ENCODE measurements at places on chromosomes 3 and 15. TPM values are rescaled to one million over a fixed set of nuclear protein-coding genes. Genes with fewer than 3 reads are reported as not detected.

DNA sequence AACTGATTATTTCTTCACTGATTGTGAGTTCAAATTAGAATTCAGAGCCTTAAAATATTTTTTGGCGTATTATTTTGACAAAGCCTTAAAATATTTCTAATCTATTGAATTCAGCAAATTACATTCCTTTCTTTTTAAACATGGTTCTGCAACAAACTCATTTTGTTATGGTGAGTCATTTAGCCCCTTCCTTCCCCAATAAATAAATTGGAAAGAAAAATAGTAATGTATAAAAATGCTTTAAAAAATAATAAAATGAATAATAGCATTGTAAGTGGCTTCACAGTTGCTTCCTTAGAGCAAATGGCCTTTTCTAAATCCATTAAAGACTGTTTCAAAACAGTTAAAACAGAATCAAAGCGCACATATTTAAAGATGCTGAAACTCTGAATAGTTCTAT lies 12.1 kb downstream of the CSNK1G1 start:
- no peak for DNase-seq

The PAQR9 gene
- 2.4 TPM for total RNA-seq

DNA sequence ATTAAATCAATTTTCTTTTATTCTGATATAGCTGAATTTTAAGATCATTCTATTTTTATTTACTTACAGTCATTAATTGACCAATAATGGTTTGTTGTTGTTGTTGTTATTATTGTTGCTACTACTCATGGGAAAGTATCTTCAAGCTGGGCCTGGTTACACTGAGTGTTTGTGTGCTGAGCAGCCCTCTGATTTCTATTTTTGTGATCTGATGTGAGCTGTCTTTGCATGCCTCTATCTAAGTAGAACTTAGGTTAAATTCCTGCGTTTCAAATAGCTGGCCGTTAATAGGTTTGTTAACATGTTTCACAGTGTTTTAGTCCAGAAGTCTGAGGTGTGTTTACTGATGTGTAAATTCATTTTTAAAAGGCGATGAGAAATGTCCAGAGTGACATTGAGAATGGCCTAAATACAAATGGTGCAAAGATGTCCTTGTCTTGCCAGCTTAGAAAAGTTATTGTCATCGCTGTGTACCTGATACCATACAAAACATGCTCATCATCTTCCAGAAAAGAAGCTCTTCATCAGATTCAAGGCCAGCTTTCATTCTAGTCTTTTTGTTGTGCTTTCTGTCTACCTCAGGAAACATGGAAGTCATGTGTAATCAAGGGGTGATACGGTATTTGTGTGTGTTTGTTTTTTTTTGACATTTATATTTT lies 15.8 kb downstream of the ARIH2 start:
- no peak for DNase-seq

GRCh38 chr15:73745073-73745472 lies 8.1 kb downstream of the INSYN1 start:
- DNase-seq: no peak

The FOXB1 gene
- not detected for total RNA-seq

DNA sequence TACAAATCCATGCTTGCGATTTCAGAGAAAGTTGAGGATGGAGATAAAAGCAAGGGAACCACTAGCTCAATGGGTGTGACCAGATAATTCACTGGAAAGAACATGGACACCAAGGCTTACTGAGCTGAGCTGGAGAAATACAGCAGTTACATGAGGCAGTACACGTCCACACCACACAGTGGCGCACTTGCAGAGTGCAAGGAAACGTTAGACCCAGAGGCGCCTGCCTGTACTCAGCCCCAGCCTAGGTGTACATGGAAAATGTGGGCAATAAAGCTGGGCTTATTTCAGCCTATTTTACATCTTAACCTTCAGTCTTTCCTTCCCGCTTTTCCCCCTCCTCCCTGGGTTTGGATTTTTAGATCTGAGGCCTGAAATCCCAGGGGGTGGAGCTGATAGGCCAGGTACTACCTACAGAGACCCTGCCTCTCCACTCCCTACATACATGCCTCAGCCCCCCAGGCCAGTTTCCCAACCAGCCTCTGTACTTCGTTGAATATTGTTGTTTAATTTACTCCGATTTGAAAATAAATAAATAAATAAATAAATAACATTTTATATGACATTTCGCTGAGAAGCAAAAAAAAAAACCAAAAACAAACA lies 60.1 kb downstream of the PCOLCE2 start:
- DNase-seq: peak; percentile 81

GRCh38 chr15:77276096-77276495 lies 143.8 kb downstream of the PEAK1 start:
- DNase-seq: no peak

The CCDC39 gene
- total RNA-seq: 0.80 TPM

The CATSPER2 gene
- total RNA-seq: 1.4 TPM

GRCh38 chr15:25374143-25374542 lies 64.7 kb downstream of the UBE3A start:
- no peak for DNase-seq

GRCh38 chr15:57541805-57542504 lies 49.7 kb upstream of the MYZAP start:
- peak; percentile 83 for DNase-seq

The SCN11A gene
- 0.05 TPM for total RNA-seq

The CAND2 gene
- 128 TPM for total RNA-seq

DNA sequence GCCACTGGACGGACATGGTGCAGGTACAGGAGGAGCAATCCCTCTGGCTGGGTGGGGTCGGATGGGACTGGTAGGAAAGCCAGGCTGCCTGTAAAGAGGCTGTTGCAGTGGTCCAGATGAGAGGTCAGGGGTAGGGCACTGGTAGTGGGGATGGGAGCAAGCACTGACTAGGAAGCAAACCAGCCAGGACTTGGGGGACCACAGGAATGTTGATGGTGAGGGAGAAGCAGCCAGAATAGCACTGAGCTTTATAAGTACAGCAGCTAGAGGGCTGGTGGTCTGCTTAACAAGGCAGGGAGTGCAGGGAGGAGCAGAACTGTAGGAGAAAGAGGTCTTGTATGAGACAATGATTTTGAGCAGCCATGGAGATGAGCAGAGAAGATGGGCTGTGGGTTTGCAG lies 38.7 kb upstream of the PTPN23 start:
- no peak for DNase-seq

- no peak for DNase-seq
Measured at GRCh38 chr3:9246189-9246588, 3.3 kb downstream of the SRGAP3 start.

DNA sequence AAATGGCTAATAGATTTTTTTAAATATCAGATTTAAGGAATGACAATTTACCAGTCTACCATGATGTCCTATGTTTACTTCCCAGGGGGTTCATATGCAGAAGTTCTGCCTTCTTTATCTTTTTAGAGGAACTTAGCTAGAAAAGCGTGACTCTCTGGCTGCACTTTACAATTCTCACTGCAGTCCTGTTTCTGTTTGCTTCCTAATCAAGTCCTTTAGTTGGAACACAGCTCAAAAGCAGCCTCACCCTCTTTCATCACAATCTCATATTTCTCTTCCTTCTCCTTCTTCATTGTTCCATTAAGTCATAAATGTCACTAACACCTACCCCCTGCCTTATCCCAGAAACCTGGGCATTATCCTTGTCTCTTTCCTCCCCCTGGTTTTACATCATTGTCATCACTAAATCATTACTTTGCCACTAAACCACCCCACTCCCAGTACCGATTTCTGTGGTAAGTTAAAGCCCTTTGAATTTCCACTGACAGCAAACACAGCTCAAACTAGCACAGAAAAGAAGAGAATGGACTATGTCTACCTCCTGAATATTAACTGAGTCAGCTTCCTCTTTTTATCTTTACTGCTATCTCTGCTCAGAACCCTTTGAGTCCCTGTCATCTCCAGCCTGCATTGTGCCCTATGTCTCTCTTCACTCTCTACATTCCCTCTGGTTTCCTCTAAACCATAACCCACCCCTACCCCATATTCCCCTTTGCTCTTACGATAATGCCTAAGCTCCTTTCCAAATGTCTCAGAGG lies 13.8 kb upstream of the PPP4R2 start:
- DNase-seq: no peak

The BOC gene
- total RNA-seq: 3.6 TPM

GRCh38 chr3:181210275-181210674 lies 220.7 kb upstream of the DNAJC19 start:
- no peak for DNase-seq

GRCh38 chr15:56964182-56964581 lies 45.7 kb downstream of the TCF12 start:
- no peak for DNase-seq

GRCh38 chr3:65927576-65927975 lies 111.1 kb downstream of the MAGI1 start:
- DNase-seq: no peak

DNA sequence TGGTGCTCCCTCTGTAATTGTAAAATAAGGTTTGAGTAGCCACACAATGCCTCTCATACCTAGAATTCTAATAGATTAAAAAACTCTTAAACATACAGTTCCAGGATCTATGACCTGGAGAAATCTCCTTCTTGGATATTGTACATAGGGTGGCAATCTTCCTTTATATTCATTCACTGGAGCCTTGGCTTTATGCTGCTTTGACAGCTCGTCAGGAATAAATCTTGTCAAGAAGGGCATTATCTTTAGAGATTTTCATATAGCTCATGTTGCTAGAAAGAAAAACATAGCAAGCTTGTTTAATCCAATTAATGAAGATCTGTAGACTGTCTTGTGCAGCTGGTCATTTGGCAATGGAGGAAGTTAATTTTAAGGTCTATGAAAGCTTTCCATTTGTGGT lies 131.1 kb downstream of the PYDC2 start:
- DNase-seq: no peak

DNA sequence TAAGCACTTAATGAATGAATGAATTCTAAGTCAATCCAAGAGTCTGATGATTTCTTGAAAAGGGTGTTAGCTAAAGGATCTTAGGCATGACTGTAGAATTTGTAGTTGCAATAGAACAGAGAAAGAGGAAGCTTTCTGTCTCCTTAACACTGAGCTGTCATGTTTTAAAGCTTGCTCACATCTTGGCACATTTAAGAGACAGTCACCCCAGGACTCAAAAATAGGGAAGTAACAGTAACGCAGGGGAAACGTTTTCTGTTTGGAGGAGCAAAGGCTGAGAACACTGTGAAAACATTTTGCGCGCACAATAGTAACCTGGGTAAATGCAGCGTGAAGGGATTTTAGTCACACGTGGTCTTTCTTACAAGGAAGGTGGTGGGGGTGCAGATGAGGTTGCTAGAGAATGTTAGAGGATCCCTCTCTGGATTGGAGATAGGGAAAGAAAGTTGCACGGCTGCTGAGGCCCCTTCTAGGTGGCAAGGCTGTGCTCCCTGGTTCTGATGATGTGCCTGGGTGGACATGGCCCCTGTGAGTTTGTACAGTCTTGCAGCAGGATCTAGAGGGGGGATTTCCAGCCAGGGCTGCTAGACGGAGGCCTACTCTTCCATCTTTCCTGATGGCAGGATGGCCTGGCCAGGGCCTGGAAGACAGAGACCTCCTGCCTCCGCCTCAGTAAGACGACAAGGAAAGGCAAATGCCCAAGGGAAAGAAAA lies 12.0 kb downstream of the STARD5 start:
- no peak for DNase-seq

DNA sequence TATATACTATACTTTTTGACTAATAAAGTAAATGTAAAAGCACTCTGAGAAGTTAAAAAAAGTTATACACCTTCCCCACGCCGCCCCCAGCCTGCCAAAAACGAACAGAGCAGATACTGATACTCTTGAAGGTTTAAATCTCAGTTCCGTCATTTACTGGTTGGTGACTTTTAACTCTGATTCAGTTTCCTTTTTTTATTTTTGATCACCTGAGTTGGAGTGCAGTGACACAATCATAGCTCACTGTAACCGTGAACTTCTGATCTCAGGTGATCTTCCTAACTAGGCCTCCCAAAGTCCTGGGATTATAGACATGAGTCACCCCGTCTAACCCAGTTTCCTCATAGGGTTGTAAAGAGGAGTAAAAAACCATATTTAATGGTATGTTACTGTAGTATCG lies 3.3 kb upstream of the TIPIN start:
- no peak for DNase-seq

All from psoas muscle (tissue), 8 donors.